ENCODE measurements at places on chromosomes 1 and 21. TPM values are rescaled to one million over a fixed set of nuclear protein-coding genes. Genes with fewer than 3 reads are reported as not detected.

- peak; percentile 29 for DNase-seq
Observed at GRCh38 chr1:46659307-46659870, 8.8 kb downstream of the ATPAF1 start.

DNA sequence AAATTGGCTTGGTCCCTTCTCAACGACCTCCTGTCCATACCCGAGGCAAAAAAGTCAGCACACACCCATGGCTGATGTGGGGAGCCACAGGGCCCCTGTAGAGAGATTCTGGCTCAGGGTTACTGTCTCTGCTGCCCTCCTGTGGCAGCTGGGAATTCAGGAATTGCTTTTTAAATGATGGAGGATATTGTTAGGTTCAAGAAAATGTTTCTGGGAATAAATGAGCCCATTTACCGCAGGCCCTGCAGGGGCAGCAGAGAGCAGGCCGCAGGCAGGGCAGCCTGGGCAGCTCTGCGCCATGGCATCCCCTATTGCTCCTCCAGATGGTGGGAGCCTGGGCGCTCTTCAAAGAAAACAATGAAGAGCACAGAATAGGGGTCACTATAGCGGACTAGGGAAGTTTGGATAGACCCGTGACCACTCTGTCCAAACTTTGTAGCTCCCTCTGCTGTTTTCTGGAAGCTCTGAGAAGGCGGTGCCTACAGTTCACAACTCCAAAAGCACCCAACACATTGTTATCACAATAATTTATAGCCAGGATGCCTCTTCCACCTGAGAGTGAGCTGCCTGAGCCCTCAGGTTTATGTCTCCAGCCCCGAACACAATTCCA lies 201.1 kb downstream of the BACH1 start:
- peak; percentile 4 for DNase-seq

- DNase-seq: no peak
Observed at GRCh38 chr1:156511644-156512043, 11.1 kb upstream of the MEF2D start.

DNA sequence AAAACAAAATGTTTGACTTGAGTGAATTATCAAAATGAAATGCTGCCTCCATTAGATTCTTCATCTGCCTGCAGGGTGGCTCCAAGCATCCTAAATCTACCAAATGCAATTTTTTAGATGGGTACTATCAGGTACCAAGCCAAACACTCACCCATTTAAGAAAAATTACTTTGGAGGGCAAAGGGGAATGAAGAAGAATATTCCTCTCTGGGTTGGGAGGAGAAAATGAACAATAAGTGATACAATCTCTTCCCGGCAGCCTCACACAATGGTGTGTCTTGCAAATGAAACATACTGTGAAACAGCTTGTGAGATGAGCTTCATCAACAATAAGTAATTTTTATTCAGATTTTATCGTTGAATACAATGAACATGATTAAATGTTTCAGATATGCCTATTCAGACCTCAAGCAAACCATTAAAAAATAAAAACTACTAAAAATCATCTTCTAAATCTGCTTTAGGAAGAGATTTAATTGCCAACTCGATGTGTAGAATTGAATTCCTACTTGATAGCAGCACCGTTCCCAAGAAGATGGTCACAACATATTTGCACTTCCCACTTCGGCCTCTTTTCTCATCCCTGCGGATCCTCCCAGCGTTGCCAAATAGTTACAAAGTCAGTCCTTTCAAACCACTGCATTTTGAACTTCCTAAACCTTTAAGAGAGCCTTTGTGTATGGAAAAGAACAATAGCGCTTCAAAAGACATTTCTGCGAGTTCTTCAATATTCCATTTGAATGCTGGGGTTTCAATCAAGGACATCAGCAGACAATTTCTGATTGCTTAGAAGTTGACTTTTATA lies 2.7 kb downstream of the DAB1 start:
- no peak for DNase-seq

GRCh38 chr1:34970220-34970735 lies 14.9 kb downstream of the TMEM35B start:
- DNase-seq: no peak

DNA sequence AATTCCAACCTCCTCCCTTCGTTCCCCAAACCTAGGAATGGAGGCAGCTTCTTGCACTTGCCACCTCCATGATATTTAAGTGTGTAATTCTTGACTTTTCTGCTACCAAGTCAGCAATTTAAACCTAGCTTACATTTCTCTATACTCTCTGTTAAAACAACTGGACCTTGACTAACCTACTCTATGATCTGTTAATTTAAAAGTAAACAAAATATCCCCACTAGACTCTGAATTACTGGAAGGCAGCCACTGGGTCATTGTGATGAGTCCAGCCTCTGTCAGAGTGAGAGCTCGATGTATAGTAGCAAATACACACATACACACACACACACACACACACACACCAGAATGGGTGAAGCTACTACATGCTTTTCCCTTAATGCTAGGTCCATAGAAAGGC lies 40.0 kb upstream of the DHCR24 start:
- no peak for DNase-seq

- no peak for DNase-seq
Observed at GRCh38 chr21:41147096-41147978, 20.6 kb upstream of the BACE2 start.

GRCh38 chr1:76928522-76928921 lies 61.2 kb downstream of the ST6GALNAC5 start:
- DNase-seq: no peak

Gene CD164L2
- polyA plus RNA-seq: not detected

DNA sequence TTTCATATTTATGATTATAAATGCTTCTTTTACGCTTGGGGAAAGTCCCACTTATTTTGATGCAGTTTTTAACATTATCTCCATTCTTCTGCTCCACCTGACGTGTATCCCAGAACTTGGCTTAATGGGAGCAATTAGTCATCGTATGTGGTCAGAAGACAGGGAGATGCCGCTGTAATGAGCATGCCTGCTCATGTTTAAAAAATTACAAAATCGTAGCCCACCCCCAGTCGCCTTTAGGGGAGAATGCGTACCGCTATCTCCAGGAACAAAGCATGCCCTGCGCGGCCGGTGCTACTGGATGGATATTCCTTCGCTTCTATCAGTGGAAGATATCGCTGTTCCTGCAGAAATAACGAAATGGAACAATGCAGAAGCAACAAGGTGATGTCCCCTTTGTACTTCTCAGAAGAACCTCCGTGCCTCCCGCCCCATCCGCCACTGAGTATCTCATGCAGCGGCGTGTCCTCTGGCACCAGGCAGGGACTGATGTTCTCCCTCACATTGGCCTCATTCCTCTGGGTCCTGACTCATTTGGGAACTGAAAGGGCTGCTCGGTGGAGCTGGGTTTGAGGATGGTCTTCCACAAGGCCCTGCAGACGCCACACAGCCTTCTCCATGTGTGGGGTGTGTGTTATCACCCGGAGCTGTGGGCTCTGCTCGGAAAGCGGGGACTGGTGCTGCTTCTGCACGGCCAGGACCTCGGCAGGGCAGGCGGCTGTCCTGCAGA lies 116.3 kb upstream of the COL6A1 start:
- DNase-seq: no peak

- DNase-seq: no peak
Observed at GRCh38 chr21:35234725-35235124, 185.6 kb upstream of the RUNX1 start.

DNA sequence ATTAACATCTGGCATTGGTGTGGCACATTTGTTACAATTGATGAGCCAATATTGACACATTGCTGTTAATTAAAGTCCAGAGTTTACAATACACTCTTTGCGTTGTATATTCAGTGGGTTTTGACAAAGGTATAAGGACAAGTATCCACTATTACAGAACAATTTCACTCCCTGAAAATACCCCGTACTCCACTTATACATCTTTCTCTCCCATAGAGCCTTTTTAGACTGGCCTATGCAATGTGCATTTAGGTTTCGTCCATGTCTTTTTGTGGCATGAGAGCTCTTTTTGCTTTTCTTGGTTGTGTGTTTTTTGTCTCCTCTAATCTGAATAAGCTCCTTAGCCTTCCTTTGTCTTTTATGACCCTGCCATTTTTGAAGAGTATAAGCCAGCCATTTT lies 40.6 kb upstream of the TSNAX start:
- no peak for DNase-seq

GRCh38 chr1:14189381-14189780 lies 409.1 kb upstream of the KAZN start:
- no peak for DNase-seq

- no peak for DNase-seq
Observed at GRCh38 chr1:230788561-230789275, 41.5 kb downstream of the CAPN9 start.

- DNase-seq: peak; percentile 89
Observed at GRCh38 chr1:28248273-28249012, 10.9 kb upstream of the SESN2 start.

Gene PLPPR4
- not detected for polyA plus RNA-seq

DNA sequence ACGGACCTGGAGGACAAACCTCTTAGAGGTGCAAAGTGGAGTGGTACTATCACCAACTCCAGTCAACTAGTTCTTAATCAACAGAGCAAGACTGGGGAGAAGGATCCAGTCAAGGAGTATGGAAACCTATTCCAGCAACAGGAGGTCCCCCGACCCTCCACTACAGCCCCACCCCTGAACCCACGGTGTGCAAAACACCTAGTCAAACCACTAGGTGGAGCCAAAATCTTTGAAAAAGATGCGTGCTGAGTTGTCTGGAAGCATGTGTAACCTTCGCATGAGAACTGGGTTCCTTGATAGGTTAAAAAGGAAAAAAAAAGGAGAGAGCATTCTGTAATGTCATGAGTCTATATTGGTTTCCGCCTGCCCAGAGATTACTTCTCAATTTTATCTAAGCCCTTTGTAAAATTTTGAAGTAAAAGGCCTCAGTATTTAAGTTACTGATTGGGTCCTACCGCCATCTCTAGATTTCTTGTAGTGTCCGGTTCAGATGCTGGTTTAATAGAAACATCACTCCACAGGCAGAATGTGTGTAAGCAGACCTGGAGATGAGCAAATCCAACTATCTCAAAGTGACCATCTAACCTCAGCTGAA lies 81.9 kb upstream of the HAO2 start:
- no peak for DNase-seq

DNA sequence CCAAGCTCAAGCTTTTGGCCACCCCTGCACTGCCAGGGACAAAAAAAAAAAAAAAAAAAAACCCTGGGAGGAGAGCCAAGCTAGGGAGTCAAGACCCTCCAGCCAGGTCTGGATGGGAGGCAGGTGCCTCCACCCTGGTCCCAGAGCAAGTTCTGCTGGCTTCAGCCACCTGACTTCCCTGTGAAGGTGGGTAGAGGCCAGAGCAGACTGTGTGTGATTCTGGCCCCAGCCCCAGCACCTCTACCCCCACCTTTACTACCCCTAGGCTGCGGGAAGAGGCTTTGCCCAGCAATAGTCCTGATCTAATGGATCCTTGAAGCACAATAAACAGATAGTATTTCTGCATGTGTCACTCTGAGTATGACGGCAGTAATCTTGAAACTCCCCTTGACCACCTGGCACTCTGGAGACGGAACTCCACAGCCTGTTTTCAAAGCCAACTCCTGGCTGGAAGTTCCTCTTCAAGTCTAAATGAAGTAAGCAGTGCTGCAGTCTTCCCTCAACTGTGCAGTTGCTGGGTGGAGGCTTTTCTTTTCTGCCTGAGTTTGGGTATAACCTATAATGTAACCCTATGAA lies 9.8 kb downstream of the PDZK1IP1 start:
- no peak for DNase-seq

Gene HIVEP3
- polyA plus RNA-seq: 7.5 TPM

GRCh38 chr1:83512373-83513193 lies 486.3 kb downstream of the TTLL7 start:
- DNase-seq: no peak

GRCh38 chr21:31967334-31967733 lies 94.5 kb downstream of the HUNK start:
- DNase-seq: no peak

Gene TNNT2
- not detected for polyA plus RNA-seq

GRCh38 chr1:184875218-184875617 lies 99.1 kb downstream of the NIBAN1 start:
- no peak for DNase-seq

DNA sequence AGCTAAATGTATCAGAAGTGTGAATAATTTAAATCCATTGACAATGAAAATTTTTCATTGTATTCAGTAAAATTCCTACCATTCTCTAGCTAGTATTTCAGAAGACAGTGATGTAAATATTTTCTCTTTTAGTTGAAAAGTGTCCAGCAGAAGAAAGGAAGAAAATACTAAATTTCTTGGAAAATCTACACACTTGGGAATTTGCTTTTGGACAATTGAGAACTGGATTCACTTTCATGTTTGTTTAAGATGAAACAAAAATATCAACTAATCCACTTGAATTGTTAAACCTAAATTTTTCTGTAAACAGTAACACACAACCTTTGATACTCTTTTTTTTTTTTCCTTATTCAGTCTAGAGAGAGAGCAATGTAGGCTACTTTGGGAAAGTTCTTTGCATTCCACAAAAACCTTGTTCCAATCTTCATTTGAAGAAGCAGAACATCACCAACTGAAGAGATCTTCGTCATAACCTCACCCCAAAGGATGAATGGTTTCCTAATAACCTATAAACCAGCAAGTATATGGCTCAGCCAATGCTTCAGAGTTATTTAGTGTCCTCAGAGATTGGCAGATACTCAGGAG lies 155.1 kb upstream of the GORAB start:
- DNase-seq: no peak

GRCh38 chr1:228837817-228838716 lies 102.8 kb downstream of the RHOU start:
- no peak for DNase-seq

Gene LAMC2
- polyA plus RNA-seq: not detected

DNA sequence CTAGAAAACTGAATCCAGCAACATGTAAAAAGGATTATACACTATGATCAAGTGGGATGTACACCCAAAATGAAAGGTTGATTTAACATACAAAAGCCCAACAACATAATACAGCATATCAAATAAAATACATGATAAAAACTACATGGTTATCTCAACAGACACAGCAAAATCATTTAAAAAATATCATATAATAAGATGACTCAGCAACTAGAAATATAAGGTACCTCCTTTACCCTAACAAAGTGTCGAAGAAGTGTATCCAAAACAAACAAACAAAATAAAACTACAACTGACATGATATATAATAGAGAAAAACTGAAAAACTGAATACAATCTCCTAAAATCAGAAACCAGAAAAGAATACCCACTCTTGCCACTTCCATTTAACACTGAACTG lies 969.1 kb downstream of the AMY1C start:
- DNase-seq: no peak

DNA sequence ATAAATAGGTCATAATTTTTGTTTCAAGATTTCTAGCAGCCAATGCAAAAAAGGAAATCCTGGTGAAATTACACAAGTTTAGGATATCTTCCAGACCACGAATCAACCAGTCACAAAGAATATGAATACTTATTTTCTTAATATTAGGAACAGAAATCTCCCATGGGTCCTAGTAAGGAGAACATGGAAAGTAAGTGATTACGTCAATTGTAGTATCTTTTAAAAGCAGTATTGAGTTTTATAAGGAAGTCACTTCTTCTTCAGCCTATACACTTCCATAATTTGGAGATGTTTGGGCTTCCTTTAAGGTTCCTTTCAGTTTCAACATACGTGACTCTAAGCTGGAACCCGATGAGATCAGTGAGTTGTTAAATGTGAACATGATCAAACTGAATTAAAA lies 534.5 kb downstream of the USP25 start:
- no peak for DNase-seq

GRCh38 chr21:16302851-16303282 lies 573.1 kb downstream of the USP25 start:
- DNase-seq: no peak

GRCh38 chr1:78856096-78856495 lies 150.4 kb downstream of the ADGRL4 start:
- DNase-seq: no peak

Gene ACADM
- polyA plus RNA-seq: 56.8 TPM

- DNase-seq: no peak
Observed at GRCh38 chr21:35491114-35491513, 442.0 kb upstream of the RUNX1 start.

- no peak for DNase-seq
Observed at GRCh38 chr1:117673405-117673804, 67.6 kb downstream of the TENT5C start.
